Chondrocyte (in vitro differentiated cells): ENCODE measurements at places on chromosomes 3 and 15. TPM values are rescaled to one million over a fixed set of nuclear protein-coding genes. Genes with fewer than 3 reads are reported as not detected.

ECT2 gene
- 16.9 to 18.9 TPM (median 17.2 TPM) in 3 replicates for total RNA-seq

- H3K27me3 ChIP-seq: no peaks in the 10 kb centered on the region
- H3K4me3 ChIP-seq: no peak overlapping the region
- no peak for DNase-seq
- H3K27ac ChIP-seq: no peak overlapping the region
Measured at GRCh38 chr3:126216416-126216815, 36.0 kb upstream of the ALDH1L1 start.

GRCh38 chr3:141525814-141526213, 39.0 kb downstream of the RASA2 start:
- no peaks in the 10 kb centered on the region for H3K27me3 ChIP-seq
- no peak overlapping the region for H3K4me3 ChIP-seq
- no peak for DNase-seq
- peaks cover 17% of the 10 kb centered on the region for H3K4me1 ChIP-seq

GRCh38 chr3:165984589-165984988, 147.4 kb upstream of the BCHE start:
- H3K4me1 ChIP-seq: peaks cover 4% of the 10 kb centered on the region
- no peak overlapping the region for H3K4me3 ChIP-seq
- no peak for DNase-seq
- H3K27ac ChIP-seq: no peak overlapping the region

DNA sequence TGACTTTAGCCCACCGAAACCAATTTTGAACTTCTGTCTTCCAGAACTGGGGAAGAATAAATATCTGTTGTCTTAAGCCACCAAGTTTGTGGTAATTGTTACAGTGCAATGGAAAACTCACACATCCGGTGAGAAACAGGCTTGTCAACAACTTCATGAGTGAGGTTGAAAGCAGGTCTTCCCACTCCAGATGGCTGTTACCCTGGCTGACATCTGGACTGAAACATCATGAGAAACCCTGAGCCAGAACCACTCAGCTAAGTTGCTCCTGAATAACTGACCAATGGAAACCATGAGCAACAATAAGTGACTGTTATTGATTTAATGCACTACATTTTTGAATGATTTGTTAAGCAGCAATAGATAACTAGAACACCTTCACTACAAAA, 10.3 kb downstream of the ACSBG1 start:
- H3K27me3 ChIP-seq: no peaks in the 10 kb centered on the region
- no peak for DNase-seq
- H3K36me3 ChIP-seq: no peaks in the 10 kb centered on the region

GRCh38 chr3:189270248-189270832, 98.6 kb downstream of the TPRG1 start:
- H3K27ac ChIP-seq: no peak overlapping the region
- H3K36me3 ChIP-seq: no peaks in the 10 kb centered on the region
- H3K4me1 ChIP-seq: peaks cover 16% of the 10 kb centered on the region
- no peaks in the 10 kb centered on the region for H3K27me3 ChIP-seq
- no peak overlapping the region for H3K4me3 ChIP-seq

GRCh38 chr3:194973366-194974000, 287.8 kb downstream of the FAM43A start:
- no peak overlapping the region for H3K4me3 ChIP-seq
- H3K36me3 ChIP-seq: no peaks in the 10 kb centered on the region
- no peak overlapping the region for H3K27ac ChIP-seq
- H3K4me1 ChIP-seq: peaks cover 20% of the 10 kb centered on the region
